Endothelial cell (in vitro differentiated cells): ENCODE measurements at places on chromosomes 4 and X. TPM values are rescaled to one million over a fixed set of nuclear protein-coding genes. Genes with fewer than 3 reads are reported as not detected.

USP46 gene
- 32.4 TPM for total RNA-seq

DNA sequence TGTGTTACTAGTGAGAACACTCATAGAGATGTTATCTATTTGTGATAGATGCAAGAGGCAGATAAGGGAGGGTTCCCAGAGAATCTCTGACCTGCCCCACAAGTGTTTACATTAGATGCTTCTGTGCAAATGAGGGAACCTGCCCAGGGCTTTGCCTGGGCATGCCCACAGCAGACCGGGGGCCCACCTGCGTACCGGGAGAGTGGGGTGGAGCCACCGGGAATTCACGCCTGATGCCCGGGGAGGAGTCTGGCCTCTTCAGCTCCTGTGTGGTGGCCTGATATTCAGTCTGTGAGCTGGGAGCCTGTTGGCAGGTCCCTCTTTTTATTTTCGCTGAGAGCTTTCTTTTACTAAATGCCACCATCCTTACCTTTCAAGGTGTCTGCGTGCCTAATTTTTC, 155.7 kb downstream of the SNCA start:
- peak; percentile 50 for DNase-seq
- H3K4me1 ChIP-seq, result peaks cover 14% of the 10 kb centered on the region
- H3K27me3 ChIP-seq, result no peaks in the 10 kb centered on the region
- H3K27ac ChIP-seq, result peak overlapping the region; percentile 64
- H3K4me3 ChIP-seq, result peak overlapping the region; percentile 70

DNA sequence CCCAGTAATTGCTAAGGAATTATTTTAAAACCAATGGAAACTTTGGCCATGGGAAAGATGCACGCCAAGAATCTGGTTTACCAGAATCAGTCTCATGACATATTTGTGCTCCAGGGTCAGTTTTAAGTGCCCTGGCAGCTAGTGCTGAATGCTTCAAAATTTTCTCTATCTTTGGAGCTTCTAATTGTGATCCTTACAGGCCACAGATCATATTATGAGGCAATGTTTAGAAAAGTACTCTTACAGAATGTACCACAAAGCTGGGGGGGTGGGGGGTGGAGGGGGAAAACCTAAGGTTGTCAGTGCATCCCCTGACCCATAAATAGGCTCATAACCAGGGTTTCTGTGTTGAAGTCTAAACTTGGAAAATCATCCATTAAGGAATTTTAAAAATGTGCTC, 514.5 kb downstream of the INPP4B start:
- H3K27ac ChIP-seq, result no peak overlapping the region
- no peaks in the 10 kb centered on the region for H3K4me1 ChIP-seq
- no peak for DNase-seq
- no peak overlapping the region for H3K4me3 ChIP-seq
- no peaks in the 10 kb centered on the region for H3K27me3 ChIP-seq

NCAPG gene
- total RNA-seq, result 7.1 TPM

CA5B gene
- 7.2 TPM for total RNA-seq

- H3K4me1 ChIP-seq, result no peaks in the 10 kb centered on the region
- no peak for DNase-seq
- no peaks in the 10 kb centered on the region for H3K27me3 ChIP-seq
- no peak overlapping the region for H3K27ac ChIP-seq
- H3K4me3 ChIP-seq, result no peak overlapping the region
Measured at GRCh38 chr4:184942444-184943425, 75.6 kb upstream of the HELT start.

- H3K27me3 ChIP-seq, result no peaks in the 10 kb centered on the region
- H3K4me3 ChIP-seq, result no peak overlapping the region
- peak; percentile 31 for DNase-seq
- no peak overlapping the region for H3K27ac ChIP-seq
Measured at GRCh38 chr4:183600189-183600685, 58.7 kb downstream of the RWDD4 start.

HAND2 gene
- total RNA-seq, result 1.5 TPM

DNA sequence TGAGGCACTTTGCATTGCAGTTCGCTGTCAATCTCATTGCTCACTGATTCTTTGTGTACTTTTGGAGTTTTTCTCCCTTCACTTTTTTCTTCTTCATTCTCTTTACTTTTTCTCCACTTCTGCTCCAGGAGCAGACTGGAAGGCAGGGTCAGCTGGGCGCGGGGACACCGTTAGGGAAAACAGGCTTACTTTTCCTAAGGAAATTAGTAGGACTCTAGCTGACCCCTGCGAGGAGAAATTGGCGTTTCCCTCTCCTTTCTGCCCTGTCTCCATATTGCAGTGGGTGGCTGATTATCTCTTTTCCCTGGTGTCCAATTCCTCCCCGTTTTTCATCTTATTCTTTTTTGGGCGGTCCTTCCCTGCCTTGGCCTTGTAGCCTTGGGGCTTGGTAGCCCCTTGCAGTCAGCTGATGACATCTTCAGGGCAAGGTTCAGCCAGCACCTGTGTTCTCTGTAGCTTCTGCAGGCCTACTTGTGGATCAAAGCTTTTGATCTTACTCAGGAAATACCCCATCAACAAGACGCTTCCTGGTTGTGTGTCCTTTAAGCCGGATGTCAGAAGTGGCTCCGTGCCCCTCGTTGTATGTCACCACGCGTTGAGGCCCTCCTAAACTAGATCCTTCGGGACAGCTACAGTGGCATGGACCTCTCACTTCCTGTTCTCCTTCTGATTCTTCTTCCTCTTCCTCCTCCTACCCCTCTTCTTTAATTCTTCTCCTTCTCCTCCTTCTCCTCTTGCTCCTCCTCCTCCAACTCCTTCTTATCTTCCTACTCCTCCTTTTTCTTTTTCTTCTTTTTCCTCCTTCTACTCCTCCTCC, 36.1 kb downstream of the NBDY start:
- H3K4me1 ChIP-seq, result peaks cover 18% of the 10 kb centered on the region
- no peak overlapping the region for H3K4me3 ChIP-seq
- H3K36me3 ChIP-seq, result peaks cover 8% of the 10 kb centered on the region
- H3K27me3 ChIP-seq, result peaks cover 15% of the 10 kb centered on the region
- DNase-seq, result no peak
